ENCODE measurements at places on chromosomes 3 and 15. TPM values are rescaled to one million over a fixed set of nuclear protein-coding genes. Genes with fewer than 3 reads are reported as not detected.

The SLC22A13 gene
- 0.27 TPM for total RNA-seq

The AQP9 gene
- total RNA-seq, result 0.98 TPM

The COL7A1 gene
- 5.1 TPM for total RNA-seq

The ALDH1L1 gene
- 25.6 TPM for total RNA-seq

The ALDH1A3 gene
- total RNA-seq, result 3.8 TPM

The TEX55 gene
- not detected for total RNA-seq

The ARID3B gene
- total RNA-seq, result 9.5 TPM

All from colonic mucosa (tissue), 4 donors.